ENCODE measurements at places on chromosomes 5 and 9.

DNA sequence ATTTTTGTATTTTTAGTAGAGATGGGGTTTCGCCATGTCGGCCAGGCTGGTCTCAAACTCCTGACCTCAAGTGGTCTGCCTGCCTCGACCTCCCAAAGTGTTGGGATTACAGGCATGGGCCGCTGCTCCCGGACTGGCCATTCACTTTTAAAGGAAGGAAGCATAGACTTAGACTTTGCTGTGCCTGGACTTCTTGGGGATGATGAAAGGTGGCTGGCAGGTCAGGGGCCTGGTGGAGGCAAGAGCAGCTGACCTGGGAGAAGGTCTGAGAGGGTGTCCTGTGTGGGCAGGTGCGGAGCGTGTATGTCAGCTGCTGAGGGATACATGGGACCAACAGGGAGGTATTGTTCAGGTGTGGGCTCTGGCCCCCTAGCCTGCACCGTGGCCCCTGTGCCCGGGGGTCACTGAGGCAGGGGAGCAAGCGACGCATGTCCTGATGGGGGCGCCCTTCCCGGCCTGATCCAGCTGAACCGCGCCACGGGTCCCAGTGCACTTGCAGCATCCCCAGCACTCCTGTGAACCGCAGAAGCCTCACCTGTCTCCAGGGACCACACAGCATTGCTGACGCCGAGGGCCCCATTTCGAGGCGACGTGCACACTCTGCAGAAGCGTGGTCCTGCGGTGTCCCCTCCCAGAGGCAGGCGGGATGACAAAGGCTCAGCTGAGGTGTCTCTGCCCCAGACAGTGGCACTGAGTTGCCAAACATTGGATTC is 23.1 kb downstream of the NDUFS6 start:
- DNase-seq = no peak

- DNase-seq = no peak
Observed at GRCh38 chr5:179595916-179596315, 27.6 kb downstream of the HNRNPH1 start.

- no peak for DNase-seq
Observed at GRCh38 chr5:180137401-180138213, 66.0 kb upstream of the RNF130 start.

GRCh38 chr9:78510035-78510434 is 213.1 kb downstream of the PSAT1 start:
- DNase-seq = no peak

- no peak for DNase-seq
Observed at GRCh38 chr5:102663749-102664530, 91.2 kb upstream of the PAM start.

DNA sequence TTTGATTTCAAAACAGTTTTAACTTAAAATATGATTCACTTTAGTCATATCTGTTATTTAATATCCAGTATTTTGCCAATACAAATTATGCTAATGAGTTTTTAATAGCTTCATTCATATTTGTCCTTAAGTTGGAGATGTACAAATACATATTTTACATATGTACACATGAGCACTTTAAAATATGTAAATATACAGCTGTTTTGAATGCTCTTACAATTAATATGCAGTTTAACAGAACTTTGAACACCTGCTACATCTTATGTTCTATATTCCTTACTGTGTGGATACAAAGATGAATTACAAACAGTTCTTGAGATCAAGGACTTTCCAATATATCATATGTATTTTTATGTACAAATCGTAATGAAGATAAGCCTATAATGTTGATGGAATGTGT is 74.0 kb downstream of the CHSY3 start:
- no peak for DNase-seq

GRCh38 chr5:91024727-91025126 is 358.4 kb downstream of the ARRDC3 start:
- no peak for DNase-seq

DNA sequence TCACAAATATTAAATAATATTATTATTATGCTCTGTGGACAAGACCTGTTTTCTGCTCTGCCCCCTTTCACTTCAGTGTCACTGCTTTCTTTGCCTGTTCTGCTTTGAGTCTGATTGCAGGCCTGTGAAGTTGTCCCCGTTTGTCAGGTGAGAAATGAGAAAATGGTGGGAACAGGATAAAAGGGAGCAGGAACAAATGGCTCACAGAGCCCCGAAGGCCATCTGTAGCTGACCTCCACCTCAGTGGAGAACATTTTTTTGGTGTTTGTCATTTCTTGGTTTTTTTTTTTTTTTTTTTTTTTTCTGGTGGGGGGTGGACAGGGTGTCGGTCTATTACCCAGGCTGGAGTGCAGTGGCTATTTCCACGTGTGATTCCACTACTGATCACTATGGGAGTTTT is 13.2 kb upstream of the S100Z start:
- no peak for DNase-seq

DNA sequence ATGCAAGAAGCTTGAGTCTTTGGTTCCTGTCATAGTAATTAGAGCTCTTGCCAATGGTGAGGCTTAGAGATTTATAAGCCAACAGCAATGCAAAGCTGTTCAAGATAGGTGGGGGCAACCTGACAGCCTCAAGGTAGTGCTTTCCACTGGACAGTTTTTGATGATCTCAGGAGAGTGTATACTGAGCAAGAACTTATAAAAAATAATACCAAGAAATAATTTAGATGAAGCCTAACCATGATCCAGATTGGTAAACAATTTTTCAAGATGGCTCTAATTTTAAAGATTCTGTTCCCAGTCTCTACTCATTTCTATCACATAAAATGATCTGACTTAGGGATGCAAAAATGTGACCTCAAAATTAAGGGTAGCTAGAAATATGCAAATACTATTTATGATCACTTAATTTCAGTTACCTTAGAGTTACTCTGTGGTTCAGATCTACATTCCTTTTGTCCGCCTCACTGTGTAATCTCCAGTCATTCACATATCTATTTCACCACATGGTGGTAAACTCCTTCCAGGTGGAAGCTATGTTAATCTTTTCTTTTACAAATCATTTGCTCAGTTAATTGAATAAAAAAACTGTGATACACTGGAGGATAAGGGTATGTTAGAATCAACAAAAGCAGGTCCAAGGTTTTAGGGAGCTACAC is 1228.0 kb upstream of the C9orf72 start:
- DNase-seq = no peak

DNA sequence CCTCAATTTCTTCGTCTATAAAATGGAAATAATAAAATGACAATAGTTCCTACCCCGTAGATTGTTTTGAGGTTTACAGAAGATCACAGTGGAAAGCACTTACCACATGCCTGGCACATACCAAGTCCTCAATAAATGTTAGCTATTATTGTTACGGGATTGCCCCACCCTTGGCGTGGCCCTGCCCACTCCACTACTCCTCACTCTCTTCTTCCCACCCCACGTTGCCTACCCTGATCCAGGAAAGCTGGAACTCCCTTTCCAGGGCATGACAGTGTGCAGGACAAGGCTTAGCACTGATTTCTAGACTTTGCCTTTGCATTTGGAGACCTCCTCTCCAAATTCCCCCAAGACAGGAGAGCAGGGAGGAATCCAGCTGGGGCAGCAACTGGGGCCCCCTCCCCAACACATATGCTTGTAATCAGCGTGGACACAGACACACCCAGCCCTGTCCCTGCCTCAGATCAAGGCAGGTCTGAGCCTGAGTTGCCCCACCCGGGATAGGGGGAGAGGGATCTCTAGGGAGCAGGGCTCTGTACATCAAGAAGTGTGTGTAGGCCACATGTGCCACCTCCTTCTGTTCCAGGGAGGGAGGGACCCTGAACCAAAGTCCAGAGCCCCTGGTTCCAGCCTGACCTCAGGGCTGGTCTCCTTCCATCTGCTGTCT is 6.7 kb downstream of the SLC4A9 start:
- DNase-seq = no peak

- DNase-seq = no peak
Observed at GRCh38 chr5:59286510-59286909, 607.0 kb downstream of the PDE4D start.

DNA sequence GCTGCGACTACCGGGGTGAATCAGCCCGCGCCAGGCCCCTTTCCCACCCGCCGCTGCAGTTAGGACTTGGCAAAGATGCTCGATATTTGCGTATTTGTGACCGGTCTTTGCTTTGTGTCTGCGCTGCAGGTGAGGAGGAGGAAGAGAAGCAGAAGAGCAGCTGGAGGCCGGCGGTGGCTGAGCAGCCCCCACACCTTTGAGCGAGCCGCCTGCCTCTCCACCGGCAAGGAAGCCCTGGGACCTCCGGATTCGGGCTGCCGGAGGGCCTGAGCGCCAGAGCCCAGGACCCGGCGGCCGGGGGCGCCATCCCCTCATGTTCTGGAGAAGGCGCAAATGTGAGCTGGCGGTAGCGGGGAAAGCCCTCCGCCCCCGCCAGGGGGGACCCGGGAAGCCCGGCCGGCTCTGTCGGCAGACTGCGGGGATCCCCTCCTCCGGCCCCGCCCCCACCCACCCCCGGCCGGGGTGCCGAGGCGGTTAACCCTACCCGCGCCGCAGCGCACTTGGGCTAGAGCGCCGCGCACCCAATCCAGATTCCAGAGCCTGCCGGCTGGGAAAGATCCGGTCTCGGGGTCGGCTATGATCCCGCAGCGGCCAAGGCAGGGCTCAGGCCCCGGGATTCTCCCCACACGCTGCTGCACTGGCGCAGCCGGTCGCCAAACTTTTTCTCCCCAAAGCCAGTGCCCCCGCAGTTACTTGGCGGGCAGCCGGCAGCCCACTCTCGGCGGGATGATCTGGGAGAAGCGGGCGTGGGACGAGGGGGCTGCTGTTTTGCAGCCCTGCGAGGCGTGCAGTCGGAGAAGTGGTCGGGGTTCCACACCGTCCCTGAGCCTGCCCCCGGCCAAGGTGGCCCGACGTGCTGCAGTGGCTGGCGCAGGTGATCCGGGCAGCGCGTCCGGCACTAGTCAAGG is 800 bp upstream of the KCNN2 start:
- DNase-seq = no peak

GRCh38 chr5:144336191-144336961 is 165.7 kb downstream of the KCTD16 start:
- no peak for DNase-seq

DNA sequence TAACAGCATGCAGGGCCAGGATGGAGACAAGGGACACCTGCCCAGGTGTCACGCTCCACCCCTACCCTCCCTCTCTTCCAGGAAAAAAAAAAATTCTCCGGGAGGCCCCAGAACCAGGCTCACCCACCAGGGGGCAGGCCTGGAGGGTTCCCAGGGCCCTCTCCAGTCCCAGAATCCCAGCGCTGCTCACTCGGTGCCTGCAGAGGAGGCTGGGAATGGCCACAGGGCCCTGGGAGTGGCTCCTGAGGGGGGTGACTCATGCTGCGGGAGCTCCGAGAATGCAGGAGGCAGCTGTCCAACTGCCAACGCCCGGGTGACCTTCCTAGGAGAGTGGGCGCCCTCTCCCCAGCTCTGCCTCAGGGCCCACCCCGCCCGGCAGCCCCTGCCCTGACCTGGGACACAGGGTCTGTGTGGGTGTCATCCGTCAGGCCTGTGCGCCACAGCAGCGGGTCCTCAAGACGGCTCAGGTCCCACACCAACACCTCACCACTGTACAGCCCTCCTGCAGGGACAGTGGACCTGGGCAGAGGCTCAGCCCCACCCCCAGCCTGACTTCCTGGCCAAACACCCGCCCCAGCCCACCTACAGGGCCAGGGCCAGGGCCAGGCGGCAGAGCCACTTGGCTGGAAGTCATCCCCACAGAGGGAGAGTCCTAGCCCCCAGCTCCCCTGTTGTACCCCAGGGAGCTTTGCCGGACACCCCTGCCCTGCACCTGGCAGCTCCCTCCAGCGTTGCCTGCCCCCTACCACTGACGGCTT is 21.2 kb downstream of the DYNC2I2 start:
- no peak for DNase-seq

DNA sequence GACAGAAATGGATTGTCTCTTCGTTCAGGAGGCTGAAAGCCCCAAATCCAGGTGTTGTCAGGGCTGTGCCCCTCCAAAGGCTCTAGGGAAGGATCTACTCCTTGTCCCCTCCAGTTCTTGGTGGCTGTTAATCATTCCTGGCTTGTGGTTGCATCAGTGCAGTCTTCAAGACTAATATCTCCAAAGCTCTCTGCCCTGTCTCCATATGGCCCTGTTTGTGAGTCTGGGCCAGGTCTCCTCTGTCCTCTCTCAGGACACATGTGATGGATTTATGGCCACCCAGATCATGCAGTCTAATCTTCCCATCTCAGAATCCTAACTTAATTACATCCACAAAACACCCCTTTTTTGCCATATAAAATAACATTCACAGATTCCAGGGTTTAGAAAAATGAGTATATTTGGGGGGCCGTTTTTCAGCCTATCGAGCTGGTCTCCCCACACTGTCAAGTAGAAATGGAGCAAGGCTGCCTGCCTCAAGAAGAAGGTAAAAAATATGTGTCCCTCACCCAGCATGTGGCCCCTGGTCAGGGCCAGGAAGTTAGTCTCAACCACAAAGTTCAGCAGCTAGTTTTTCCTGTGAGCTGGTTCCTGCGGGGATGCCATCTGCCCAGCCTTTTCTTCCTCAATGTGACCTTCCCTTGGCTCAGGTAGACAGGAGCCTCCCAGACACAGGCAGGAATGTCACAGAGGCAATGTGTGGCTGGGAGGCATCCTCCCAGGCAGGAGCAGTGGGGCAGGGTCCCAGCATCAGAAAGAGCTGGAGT is 509.4 kb downstream of the IRX1 start:
- no peak for DNase-seq

GRCh38 chr9:125959951-125960619 is 212.9 kb downstream of the PBX3 start:
- no peak for DNase-seq

DNA sequence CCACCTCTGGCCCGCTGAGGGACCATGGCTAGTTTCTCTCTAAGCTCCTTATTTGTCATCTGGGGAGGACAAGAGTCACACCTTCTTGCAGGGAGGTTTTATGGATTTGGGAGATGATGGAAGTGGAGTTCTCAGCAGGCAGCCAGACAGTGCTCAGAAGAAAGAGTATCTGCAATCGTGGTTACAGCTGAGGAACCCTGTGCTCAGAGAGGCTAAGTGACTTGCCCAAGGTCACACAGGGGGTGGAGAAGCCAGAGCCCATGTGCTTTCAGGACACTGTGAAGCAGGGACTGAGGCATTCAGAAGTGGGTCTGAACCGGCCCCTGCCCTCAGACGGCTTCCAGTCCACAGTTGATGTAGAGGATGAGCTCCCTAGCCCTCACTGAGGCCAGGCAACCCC is 10.8 kb downstream of the PRRX2 start:
- DNase-seq = no peak

DNA sequence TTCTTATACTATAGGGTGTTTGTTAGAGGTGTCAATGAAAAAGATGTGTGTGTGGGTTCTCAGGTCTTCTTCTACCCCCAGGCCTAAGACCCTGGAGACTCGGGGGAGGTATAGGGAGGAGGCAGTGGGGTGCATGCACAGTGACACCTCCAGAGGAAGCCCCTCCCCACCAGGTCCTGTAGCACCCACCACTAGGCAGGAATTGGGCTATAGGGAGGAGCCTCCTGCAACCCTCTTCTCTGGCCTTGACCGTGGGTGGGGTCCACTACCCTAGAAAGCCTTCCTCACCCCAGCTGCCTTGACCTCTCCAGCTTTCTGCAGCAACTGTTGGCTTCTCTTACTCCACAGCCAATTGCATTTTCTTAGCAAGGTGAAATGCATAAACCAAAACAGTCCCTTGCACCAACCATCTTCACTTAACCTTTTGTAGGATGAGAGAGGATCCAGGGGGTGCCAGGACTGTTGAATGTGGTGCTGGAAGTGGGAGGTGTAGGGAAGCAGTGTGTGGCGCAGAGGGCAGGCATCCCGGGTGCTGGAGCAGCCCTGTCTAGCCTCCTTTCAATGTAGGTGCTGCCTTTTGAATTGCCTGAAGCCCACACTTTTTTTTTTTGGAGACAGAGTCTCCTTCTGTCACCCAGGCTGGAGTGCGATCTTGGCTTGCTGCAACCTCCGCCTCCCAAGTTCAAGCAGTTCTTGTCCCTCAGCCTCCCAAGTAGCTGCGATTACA is 128.5 kb downstream of the RGS3 start:
- DNase-seq = no peak

GRCh38 chr9:35177520-35177919 is 15.7 kb downstream of the UNC13B start:
- DNase-seq = no peak

Measured in GDM1 (cell line).